ENCODE measurements at places on chromosomes 7 and 10.

DNA sequence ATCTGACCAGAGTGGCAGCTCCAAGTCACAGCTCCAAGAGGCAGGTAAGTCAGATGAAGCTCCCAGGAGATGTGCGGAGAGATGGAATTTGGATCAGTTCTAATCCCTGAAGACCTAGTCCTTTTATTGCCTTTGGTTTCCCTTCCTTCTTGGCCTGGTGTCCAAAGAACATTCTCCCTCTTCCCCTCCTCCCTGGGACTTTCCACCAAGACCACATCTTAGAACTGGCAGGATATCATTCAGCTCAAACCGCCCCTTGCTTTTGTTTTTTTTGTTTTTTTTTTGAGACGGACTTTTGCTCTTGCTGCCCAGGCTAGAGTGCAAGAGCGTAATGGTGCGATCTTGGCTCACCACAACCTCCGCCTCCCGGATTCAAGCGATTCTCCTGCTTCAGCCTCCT is 190.8 kb downstream of the GFRA1 start:
- no peak for DNase-seq

GRCh38 chr7:156618078-156618779 is 22.3 kb upstream of the RNF32 start:
- no peak for DNase-seq

DNA sequence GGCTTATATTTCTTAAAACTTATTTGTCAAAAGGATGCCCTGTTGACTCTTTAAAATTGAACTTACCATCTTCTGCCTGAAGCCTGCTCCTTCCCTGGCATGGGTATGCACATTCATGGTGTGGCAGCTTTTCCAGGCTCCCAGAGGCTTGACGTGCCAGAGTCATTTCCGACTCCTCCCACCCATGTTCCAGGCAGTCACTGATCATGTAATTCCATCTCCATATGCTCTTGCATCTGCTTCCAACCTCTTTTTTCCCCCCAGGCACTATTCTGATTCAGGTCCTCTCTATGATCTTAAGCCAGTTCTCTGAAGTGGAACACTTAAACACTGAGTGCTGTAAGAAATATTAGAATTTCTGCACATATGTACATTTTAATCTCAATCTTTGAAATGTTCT is 82.2 kb downstream of the CFAP58 start:
- no peak for DNase-seq

DNA sequence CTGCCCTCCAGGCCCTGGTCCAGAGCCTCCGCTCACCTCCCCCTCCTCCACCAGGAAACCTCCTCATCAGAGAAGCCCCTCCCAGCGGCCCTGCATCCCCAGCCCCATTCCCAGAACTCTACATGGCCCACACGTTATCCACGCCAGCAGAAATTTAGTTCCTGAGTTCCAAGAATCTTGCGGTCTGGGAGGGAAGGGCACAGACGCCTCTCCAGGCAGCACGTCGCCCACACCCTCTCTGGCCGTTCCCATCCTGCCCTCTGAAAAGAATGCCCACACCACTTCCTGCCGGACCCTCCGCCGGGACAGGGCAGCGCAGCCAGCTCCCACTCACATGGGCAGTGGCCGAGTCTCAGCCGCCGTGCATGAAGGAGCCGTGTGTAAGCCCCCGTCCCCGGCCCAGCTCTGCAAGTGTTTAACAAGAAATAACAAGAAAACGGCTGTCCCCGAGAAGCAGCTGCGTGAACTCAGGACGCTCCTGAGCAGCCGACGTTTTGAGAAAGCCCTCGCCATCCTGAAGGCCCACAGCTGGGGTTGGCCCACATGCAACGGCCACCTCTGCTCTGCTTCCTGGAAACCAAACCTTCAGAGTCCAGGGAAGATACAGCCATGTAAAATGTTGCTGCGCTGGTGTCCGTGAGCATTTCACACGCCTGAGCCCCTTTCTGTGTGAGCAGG is 17.4 kb downstream of the ADGRA1 start:
- DNase-seq = no peak

- DNase-seq = peak; percentile 97
These were observed 31.5 kb upstream of the ERV3-1 start for GRCh38 chr7:65037740-65038688.

DNA sequence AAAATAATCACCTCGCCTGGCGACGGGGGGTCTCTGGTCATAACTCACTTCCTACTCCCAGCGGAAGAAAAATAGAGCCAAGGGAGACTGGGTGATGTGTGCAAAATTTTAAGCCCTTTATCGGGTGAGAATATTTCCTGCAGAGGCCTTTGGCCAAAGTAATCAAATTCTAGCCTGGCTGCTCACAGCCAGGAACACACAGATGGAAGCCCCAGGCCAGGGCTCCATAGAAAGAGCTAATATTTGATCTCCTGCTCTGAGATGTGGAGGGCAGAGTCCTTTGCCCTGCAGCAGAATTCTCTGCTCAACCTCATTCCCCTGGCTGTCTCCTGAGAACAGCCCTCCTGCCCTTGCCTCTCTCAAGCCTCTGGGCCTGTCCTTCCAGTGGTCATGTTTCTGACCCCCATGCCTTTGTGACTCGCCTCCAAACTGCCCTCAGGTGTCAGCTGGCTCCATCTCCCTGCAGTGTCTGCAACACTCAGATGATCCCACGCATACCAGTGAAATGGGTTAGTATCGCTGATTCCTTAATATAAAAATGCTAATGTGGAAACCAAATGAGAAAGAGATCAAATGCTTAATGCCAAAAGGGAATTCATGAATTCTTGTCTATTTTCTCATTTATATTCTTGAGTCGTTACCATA is 34.5 kb downstream of the FRMD4A start:
- DNase-seq = no peak

DNA sequence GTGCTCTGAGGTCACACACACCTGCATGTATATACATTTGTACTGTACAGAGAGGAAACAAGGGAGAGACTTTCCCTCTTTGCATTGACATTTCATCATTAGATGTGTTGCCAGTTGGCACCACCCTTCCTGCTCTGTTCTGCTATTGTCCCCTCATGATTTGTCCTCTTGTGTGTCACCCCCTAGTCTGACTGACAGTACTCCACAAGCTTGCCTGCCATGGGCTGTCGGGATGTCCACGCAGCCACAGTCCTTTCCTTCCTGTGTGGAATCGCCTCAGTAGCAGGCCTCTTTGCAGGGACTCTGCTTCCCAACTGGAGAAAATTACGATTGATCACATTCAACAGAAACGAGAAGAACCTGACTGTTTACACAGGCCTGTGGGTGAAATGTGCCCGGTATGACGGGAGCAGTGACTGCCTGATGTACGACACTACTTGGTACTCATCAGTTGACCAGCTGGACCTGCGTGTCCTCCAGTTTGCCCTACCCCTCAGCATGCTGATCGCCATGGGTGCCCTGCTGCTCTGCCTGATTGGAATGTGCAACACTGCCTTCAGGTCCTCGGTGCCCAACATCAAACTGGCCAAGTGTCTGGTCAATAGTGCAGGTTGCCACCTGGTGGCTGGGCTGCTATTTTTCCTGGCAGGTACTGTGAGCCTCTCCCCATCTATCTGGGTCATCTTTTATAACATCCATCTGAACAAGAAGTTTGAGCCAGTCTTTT is 9.4 kb downstream of the CLDN12 start:
- peak; percentile 33 for DNase-seq

DNA sequence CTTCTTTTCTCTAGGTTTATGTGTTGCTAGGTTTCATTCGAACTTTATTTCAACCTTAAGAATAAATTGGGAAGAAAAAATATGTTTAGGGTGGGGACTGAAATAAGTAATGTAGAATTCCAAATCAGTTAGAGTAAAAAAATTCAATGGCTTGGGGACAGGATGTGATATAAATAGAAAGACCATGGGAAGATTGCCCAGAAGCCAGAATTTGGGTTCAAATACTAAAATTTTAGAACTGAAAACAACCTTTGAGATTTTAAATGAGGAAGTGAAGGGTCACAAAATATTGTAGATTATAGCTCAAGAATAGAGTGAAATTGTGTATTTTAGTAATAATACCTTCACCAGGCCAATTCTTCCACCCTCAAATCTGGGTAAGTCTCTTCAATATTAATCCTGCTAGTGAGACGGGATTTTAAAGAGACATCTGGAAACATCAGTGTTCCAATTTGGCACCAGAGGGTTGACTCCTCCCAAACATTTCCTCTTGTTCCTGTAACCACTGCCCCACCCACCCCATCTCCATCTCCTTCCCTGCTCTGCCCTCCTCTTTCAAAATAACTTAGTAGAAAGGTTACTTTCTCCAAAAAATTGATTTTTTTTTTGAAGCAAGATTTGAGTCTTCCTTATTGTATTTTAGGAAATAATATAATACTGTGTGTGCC is 51.3 kb upstream of the FAM3C start:
- no peak for DNase-seq

DNA sequence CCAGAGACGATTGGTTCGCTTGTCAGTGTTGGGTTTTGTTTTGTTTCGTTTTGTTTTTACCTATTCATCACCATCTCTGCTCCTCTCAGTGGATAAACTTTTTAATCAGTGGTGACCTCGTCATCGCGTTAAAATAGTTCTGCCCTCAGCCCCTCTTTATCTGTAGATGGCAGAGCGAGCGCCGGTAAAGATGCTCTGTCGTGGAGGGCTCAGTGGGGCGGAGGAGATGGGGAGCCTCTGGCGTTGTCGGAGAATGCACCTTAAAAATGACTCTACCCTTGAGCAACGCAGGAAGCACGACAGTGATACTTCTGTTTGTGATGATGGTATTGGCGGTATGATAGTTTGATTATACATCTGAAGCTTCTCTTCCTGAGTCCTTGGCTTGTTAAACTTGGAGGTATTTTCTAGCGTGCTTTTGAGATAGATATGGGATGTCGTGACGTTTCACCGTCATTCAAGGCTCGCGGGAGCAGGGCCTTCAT is 554 bp downstream of the CSGALNACT2 start:
- no peak for DNase-seq

DNA sequence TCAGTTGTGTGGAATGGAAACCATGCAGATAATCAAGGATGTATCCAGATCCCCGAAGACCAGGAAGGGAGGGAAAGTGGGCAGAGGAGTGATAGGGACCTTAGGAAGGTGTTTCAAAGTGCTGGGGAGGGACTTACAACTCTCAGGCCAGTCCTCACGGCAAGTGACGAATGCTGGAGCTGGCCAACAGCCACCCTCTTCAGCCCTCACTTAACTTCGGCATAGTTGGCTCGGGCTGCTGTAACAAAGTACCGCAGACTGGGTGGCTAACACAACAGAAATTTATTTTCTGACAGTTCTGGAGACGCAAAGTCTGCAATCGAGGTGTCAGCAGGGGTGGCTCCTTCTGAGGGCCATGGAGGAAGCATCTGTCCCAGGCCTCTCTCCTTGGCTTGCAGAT is 265.9 kb upstream of the YAE1 start:
- DNase-seq = no peak

DNA sequence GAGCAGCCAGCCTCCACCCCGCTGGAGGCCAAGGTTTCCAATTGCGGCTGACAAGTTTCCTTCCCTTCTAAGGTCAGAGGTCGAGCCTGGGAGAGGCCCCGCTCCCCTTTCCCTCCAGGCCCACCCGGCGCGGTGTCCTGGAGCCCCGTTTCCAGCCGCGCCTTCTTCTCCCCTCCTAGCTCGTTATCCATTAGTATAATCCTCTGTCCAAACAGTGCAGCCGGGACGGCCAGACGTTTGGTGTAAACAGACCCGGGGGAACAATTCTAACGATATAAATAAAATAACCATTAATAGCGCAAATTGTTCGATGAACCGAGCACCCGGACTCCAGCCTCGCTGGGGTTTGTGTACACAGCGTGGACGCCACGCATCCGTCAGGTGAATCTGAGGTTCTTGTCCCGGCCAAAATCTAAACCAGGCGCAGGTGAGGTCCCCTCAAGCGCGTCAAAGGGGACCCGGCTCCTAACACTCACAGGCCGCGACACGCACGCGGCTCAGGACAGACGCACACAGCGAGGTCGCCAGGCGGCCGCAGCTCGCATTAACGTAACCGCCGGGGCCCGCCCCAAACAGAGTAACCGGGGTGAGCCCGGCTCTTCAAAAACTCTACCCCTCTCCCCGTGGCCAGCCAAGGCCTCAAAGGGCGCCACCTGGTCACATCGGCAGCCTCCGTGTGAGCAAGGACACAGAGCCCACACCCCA is 10.8 kb upstream of the NKX2-3 start:
- DNase-seq = peak; percentile 64

DNA sequence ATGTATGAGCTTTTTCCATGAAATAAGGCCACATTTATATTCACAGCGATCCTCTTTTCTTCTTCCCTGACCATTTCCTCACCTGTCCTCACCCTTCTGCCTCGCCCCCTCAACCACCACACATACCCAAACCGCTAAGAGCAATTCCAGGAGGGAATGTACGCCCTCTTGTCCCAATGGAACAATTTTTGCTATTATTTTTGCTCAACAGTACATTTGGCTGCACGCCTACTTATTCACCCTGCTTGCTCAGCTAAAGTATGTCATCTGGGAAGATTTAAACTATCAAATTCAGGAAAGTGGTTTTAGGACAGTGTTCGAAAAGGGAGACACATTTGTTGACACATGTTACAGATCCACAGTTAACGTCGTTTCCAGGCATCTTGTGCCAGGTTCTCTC is 252.7 kb downstream of the NEBL start:
- DNase-seq = no peak

- DNase-seq = no peak
These were observed 1.4 kb downstream of the HPS6 start for GRCh38 chr10:102066399-102067088.

GRCh38 chr10:131890276-131891195 is 10.3 kb upstream of the PPP2R2D start:
- DNase-seq = no peak

DNA sequence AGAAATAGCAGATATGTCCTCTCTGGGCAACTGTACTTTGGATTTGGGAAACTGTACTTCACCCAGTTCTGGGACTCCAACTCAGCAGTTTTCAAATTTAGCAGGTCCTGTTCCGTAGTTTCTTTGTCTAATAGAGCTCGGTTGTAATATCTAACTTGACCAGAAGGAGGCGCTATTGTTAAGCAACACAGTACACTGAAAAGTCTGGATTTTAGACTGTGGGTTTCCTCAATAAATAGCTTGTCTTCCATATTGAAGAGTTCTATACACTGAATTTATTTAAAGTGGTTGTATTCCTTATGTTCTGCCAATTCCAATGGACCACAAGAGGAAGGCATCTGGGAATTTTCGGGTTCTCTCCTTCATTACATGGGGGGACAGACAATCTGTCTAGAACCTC is 39.8 kb downstream of the ELFN1 start:
- no peak for DNase-seq

GRCh38 chr7:111736552-111736874 is 174.2 kb upstream of the IMMP2L start:
- DNase-seq = no peak

- DNase-seq = no peak
These were observed 248.3 kb downstream of the CDC14C start for GRCh38 chr7:49172639-49173038.

- no peak for DNase-seq
These were observed 9.6 kb downstream of the PRF1 start for GRCh38 chr10:70592746-70593512.

All from neural progenitor cell (in vitro differentiated cells).